ENCODE measurements at places on chromosomes 12 and 14.

DNA sequence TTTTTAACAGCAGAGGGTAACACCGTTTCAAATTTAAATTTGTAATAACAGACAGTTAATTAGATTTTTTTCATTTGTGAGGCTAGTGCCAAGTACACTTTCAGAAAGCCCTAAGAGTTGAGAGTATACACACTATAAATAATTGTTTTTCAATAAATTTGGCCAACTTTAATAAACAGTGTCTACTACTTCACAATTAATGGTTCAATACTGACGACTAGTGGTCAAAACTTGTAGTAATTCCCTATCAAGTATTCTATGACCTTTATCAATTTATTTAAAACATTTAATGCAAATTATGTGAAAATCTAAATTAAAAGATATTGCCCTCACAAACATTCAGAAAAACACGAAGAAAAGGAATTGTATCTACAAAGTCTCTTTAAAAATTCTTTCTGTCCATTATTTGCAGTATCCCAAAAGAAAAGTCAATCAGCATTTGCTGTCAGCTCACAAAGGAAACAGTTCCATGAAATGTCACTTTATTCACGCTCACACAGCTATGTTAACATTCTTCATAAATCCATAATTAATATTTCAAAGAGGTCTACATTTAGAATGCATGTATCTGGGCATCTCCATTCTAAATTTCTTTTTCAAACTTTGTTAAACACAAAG, 91.2 kb downstream of the CEP128 start:
- peak; percentile 41 for DNase-seq

- DNase-seq: no peak
Measured at GRCh38 chr14:95125221-95125620, 32.1 kb downstream of the DICER1 start.

- DNase-seq: peak; percentile 43
Measured at GRCh38 chr12:39587225-39587624, 32.4 kb downstream of the ABCD2 start.

GRCh38 chr12:40874868-40875267, 182.6 kb downstream of the CNTN1 start:
- DNase-seq: no peak

DNA sequence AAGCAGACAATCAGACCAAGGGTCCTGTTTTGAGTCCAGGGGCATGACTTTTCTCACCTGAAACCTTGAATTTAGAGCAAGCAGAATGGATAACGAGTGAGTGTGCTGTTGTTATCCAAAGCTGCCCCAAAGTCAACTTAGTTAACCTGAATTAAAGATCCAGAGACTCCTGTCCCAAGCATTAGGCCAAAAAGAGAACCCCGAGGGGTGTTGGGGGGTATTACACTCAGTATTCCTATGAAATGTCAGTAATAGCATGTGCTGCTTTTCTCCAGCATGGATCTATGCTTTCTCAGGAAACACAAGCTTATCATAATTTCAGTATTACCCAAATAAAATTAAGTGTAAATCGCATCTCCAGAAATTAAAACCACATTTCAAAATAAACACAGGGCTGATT, 19.0 kb downstream of the EIF4B start:
- DNase-seq: peak; percentile 22

- DNase-seq: no peak
Measured at GRCh38 chr14:87060405-87060804, 932.6 kb downstream of the GALC start.

- no peak for DNase-seq
Measured at GRCh38 chr14:90201344-90201743, 55.0 kb upstream of the PSMC1 start.

Measured in RKO (cell line).